ENCODE measurements at places on chromosomes 7 and 10.

GRCh38 chr10:13820119-13820963 lies 233.6 kb downstream of the PRPF18 start:
- no peak for DNase-seq

DNA sequence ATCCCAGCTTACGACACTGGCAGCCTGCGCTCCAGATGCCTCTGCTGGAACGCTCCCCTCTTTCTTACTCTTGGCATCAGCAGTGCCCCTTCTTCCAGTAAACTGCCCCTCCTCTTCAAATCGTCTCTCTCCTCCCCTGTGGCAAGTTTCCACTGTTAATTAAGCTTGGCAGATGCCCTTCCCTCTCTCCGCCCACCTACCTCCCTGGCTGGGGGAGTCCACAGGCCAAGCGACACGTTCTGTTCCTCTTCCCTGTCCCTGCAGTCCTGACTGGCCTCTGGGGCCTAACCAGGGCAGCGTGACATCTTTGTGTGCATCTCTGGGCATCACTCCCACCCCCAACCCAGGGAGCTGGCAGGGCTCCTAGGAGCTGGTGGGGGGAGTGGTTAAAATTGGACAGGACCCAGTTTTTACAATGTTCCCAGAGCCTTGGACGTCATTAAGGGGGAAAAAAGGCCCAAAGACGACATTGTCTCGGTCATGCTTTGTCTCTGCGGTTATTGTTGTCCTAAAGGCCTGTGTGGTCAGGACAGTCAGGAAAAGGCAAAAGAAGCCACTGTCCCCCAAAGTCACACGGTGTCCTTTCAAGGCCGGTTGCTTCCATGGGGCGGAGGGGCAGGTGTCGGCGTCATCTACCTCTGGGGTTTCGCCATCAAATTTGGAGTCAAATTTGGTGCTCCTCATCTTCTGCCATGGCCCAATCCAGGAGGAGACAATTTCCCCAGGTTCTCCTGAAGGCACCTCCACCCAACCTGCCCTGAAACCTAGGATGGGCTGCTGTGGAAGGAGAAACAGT lies 54.2 kb downstream of the DLG5 start:
- DNase-seq: no peak

GRCh38 chr7:100803398-100804161 lies 23.7 kb downstream of the EPHB4 start:
- peak; percentile 69 for DNase-seq

GRCh38 chr10:24425151-24425550 lies 216.2 kb downstream of the KIAA1217 start:
- no peak for DNase-seq

- DNase-seq: no peak
Measured at GRCh38 chr7:155648752-155649339, 4.4 kb downstream of the RBM33 start.

DNA sequence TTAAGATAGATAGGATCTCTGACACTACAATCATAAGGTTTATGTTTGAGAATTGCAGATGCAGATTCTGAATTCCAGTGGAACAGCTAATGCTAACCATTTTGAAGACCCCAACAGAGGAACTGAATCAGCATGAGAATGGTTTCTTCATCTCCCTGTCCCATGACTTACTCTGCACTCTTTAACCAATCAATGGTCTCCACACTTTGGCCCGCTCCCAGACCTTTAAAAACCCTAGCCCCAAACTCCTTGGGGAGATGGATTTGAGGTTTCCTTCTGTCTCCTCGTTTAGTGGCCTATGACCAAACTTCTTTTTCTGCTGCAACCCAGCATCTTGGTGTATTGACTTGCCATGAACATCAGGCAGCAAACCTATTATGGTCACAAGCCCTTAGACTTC lies 804.9 kb downstream of the LRMDA start:
- DNase-seq: no peak

DNA sequence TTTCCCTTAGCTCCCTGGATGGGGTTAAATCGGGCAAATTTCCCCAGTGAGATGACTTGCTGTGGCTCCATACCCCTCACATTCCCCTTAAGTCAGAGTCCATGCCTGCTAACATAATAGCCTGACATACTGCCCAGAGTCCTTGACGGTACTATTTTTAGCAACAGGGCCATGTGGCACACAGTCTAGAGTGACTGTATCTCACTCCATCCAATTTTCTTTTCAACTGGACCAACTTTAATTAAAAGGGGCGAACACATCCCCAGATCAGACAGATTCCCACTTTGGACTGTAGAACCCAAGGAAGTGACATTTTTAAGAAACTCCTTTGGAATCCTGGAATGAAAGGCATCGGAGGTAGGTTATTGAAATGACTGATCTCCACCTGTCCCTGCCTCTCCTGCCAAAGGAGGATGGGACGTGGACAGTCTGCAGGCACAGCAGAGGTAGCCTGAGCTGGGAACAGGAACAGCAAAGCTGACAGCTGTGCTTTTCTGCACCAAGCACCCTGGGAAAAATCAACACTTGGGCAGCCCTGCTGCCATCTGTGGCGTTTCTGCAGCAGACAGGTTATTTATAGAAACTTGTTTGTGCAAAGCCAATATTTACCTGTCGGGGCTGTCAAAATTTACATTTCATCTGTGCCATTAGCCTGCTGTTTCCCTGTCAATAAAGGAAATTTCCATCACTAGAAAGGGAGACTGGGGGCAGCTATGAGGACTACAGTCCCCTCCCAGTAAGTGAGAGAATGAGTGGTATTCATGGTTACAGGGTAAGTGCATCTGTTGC lies 221.5 kb upstream of the AOAH start:
- DNase-seq: no peak

GRCh38 chr10:86730227-86730626 lies 26.2 kb upstream of the BMPR1A start:
- no peak for DNase-seq

GRCh38 chr10:104541820-104542219 lies 99.3 kb upstream of the SORCS3 start:
- DNase-seq: no peak

- DNase-seq: no peak
Measured at GRCh38 chr10:17427666-17428350, 26.6 kb downstream of the ST8SIA6 start.

GRCh38 chr7:30310674-30311362 lies 26.4 kb downstream of the ZNRF2 start:
- no peak for DNase-seq

- no peak for DNase-seq
Measured at GRCh38 chr7:10802526-10802925, 171.1 kb upstream of the PHF14 start.

GRCh38 chr7:79823246-79823951 lies 311.2 kb upstream of the GNAI1 start:
- DNase-seq: no peak

DNA sequence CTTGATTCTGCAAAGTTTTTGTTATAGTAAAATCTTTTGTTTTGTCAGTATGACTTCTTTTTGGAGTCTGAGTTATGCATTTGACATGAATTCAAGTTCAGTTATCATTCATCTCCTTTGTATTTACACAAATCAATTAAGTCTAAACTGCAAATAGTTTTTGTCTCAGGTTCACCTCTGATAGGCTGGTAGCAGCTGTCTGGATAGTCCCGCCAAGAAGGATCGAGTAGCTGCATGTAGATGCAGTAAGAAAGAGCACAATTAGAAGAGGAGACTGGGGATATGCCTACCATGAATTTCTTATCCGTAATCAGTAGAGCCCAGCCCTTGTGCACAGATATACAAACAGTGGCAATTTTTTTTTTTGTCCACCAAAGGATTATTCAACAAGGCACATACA lies 392.5 kb upstream of the ETV1 start:
- no peak for DNase-seq

GRCh38 chr10:132095403-132096113 lies 29.8 kb downstream of the JAKMIP3 start:
- DNase-seq: no peak

DNA sequence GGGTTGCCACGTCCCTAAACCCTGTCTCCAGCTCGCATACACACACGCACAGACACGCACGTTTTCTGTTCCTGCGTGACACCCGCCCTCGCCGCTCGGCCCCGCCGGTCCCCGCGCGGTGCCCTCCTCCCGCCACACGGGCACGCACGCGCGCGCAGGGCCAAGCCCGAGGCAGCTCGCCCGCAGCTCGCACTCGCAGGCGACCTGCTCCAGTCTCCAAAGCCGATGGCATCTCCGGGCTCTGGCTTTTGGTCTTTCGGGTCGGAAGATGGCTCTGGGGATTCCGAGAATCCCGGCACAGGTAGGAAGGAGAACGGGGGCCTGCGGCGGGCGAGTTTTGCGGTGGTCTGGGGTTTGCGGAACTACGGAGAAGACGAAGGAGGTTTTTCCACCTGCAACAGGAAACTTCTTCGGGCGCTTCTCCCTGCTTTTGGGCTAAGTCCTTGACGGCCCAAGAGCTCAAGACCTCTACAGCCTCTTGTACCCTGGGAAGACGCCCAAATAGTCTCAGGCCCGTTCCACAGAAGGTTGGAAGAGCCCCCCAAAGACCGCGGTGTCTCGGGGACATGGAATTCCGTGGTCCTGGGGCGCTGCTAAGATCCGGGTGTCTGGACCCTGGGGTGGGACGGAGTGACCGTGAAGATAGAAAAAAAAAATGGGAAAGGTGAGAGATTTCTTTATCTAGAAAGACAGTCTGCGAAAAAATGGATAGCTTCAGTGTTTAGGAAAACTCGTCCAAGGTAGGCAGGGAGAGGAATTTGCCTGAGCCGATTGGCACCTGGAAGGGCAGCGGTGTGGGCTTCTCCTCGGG lies at the start of gene GAD2:
Gene GAD2 (plus strand): TSS at position 190 of the 811 bp plus-strand sequence. CDS start 36 bp downstream, at position 226.
- DNase-seq: no peak

DNA sequence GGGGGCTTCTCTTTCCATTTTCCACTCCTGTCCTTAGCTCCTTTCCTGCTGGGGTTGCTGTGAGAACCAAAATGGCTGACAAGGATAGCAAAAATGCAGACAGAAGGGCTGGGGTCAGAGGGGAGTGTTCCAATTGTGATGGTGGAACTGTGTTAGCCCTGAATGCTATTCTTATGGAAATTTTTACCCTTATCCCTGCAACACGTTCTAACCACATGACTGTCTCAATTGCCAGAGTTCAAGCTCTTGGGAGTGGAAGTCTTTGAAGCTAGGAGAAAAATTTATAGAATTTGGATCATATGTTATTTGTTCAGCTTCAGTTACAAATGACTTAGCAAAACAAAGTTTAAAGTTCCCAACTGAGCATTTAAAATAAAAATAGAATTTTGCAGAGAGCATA lies 134.1 kb downstream of the ADCYAP1R1 start:
- no peak for DNase-seq

DNA sequence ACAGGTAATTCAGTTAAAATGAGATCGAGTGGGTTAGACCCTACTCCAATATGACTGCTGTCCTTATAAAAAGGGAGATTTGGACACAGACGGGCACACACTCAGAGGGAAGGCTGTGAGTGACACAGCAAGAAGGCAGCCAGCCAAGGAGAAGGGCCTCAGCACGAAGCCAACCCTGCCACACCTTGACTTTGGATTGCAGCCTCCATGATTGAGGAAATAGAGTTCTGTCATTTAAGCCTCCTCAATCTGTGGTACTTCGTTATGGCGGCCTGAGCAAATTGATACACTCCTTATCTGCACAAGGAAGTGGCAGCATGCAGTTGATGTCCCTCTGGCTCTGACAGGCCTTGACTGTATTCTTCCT lies 43.8 kb downstream of the SH2D4B start:
- no peak for DNase-seq

- no peak for DNase-seq
Measured at GRCh38 chr10:48671914-48672595, 12.6 kb upstream of the WDFY4 start.

DNA sequence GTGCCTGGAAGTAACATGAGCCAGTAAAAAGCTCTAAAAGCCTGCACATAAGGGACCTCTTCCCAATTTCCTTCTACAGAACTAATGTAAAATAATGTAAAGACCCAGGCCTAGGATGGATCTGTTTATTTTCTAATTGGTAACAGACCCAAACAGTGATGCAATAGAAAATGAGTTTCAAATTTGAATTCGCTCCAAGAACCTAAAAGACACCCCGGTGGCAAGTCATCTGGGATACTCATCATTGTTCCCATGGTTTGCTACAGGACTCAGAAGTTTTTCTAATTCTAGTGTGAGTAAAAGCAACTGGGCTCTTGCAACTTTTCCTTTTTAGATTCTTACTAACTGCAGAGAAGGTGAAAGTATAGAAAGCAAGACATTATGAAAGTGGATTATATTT lies 271.3 kb upstream of the CACNA2D1 start:
- peak; percentile 22 for DNase-seq

DNA sequence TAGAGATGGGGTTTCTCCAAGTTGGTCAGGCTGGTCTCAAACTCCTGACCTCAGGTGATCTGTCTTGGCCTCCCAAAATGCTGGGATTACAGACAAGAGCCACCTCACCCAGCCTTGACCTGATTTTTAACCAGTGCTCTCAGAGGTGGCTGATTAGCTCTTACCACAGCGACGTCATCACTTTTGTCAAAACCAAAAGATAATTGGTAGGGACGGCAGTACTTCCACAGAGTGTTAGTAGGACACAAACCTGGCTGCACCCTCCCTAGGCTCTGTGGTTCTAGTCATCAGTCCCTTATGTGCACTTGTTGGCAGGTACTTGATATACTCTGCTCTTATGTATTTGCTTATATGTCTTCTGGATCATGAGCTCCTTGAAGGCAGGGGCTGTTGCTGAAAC lies 74.0 kb downstream of the GPR141 start:
- DNase-seq: no peak

- DNase-seq: no peak
Measured at GRCh38 chr10:71573562-71574518, 145.7 kb downstream of the C10orf105 start.

DNA sequence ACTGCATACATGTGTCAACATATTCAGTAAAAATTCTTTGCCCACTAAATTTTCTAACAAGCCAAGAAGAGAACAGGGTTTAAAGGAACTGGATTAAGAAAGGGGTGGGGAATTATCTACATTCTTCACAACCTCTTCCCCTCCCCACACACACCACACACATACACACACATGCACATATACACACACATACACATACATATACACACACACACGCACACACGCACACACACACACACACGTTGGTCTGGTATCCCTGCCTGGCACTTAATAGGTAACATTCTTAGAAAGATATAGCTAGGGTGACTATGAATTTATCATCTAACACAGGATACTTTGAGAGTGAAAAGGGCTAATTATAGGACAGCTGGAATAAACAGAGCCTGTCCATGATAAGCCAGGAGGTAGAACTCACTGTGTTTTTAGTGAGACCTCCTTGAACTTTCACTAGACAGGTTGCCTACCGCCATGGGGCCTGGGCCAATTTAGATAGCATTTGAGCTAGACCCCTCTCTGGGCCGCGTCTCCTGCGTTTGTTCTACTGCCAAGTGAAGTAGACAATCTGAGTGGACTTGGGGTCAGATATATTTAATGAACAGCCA lies 33.1 kb upstream of the EPC1 start:
- no peak for DNase-seq

DNA sequence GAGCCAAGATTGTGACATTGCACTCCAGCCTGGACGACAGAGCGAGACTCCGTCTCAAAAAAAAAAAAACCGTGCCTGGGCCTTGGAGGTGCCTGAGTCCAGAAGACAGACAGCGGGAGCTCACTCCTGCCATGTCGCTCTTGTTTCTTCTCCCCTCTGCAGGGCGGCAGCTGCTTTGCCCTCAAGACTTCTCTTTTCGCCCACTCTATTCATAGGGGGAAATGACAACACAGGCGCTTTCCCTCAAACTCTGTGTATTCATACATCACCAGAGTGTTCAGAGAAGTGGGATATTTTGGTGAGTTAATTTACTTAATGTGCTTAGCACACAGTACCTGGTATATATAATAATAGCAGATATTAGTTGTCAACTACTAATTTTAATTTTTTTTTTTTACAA lies 44.5 kb downstream of the FOXK1 start:
- no peak for DNase-seq

Data from AG09319 (cell line).